GM23338 (cell line): ENCODE measurements at places on chromosomes 12 and 14. TPM values are rescaled to one million over a fixed set of nuclear protein-coding genes. Genes with fewer than 3 reads are reported as not detected.
A peak's percentile ranks its signal among the peaks of the same experiment; 100 is the strongest.

ITGB7 gene
- 0.39 TPM in 1 of 2 replicates, not detected in the other for total RNA-seq

DNA sequence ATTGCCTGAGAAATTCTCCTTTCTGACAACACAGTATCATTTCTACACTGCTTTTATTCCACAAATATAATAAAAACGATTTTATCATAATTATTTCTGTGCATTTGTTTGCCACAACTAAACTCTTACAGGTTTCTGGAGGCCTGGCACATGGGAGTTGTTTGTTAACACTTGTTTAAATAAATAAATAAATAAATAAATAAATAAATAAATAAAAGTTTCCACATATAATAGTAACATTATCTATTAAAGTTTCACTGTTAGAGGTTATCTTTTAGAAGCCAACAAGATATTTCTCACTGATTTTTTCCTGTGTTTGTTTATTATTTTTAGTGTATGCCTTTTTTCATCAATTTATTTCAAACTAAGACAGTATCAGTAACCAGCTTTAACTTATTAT, 323.3 kb downstream of the FOXG1 start:
- no peak for DNase-seq
- H3K27ac ChIP-seq: no peak overlapping the region
- H3K4me1 ChIP-seq: no peaks in the 10 kb centered on the region
- H3K4me3 ChIP-seq: no peak overlapping the region
- no peaks in the 10 kb centered on the region for H3K27me3 ChIP-seq

GRCh38 chr12:46174061-46174662, 94.7 kb downstream of the SLC38A1 start:
- no peak overlapping the region for H3K4me3 ChIP-seq
- no peaks in the 10 kb centered on the region for H3K4me1 ChIP-seq
- H3K36me3 ChIP-seq: no peaks in the 10 kb centered on the region
- no peaks in the 10 kb centered on the region for H3K27me3 ChIP-seq
- no peak overlapping the region for H3K27ac ChIP-seq

DNA sequence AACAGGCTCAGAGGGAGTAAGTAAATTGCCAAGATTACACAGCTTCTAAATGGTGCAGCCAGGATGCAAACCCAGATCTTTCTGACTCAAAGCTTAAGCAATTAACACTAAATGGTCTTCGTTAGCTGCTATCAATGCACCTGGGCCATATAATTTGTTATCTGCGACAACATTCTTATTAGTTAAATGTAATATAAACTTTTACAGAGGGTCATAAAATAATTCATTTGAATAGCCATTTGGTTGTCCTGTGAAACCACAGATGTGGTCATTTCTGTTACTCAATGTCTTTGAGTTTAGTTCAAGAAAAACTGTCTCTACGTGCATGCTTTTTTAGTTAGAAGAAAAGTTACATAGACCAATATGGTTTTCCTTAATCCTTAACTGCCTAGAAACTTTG, 22.1 kb upstream of the NAP1L1 start:
- H3K4me3 ChIP-seq: no peak overlapping the region
- H3K27me3 ChIP-seq: no peaks in the 10 kb centered on the region
- no peaks in the 10 kb centered on the region for H3K4me1 ChIP-seq
- no peaks in the 10 kb centered on the region for H3K36me3 ChIP-seq
- DNase-seq: no peak

CLEC4D gene
- 0.90 TPM in 1 of 2 replicates, not detected in the other for total RNA-seq

RTRAF gene
- total RNA-seq: 150 and 184 TPM in 2 replicates

DNA sequence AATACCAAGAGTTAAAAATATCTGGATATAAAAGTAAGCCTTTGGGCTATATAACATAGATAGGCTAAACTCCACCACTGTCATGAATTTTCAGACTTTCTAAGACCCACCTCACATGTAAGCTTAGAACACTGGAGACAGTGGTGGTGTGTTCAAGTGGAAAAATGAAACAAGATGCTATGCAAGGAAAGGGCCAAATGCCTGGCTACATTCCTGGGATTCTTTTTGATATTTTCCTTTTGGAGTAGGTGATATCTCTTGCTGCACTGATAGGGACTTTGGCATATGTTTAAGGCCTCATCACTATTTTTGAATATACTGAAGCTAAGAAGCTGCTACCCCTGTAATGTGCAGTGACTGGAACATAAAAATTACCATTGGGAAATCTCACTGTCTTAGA, 341.3 kb downstream of the SLC16A7 start:
- no peaks in the 10 kb centered on the region for H3K36me3 ChIP-seq
- DNase-seq: no peak
- peaks cover 17% of the 10 kb centered on the region for H3K4me1 ChIP-seq
- no peak overlapping the region for H3K27ac ChIP-seq
- no peak overlapping the region for H3K4me3 ChIP-seq
- H3K27me3 ChIP-seq: peaks cover 6% of the 10 kb centered on the region; the same call in 1 of the 2 replicates

- no peaks in the 10 kb centered on the region for H3K36me3 ChIP-seq
- DNase-seq: no peak
- H3K27ac ChIP-seq: no peak overlapping the region
- H3K27me3 ChIP-seq: no peaks in the 10 kb centered on the region
- peaks cover 7% of the 10 kb centered on the region; the same call in 1 of the 2 replicates for H3K4me1 ChIP-seq
These were observed 103.2 kb upstream of the NAV3 start for GRCh38 chr12:77727442-77728001.

KRT86 gene
- not detected in 2 replicates for total RNA-seq

OTOGL gene
- 0.35 and 0.66 TPM in 2 replicates for total RNA-seq

GLT8D2 gene
- total RNA-seq: 3.2 and 8.5 TPM in 2 replicates

WASHC4 gene
- 83.0 and 94.9 TPM in 2 replicates for total RNA-seq

- H3K27ac ChIP-seq: peak overlapping the region; percentile 98; the same call in 1 of the 2 replicates
- H3K36me3 ChIP-seq: peaks cover 61% of the 10 kb centered on the region
- peak; percentile 57 for DNase-seq
- peaks cover 41% of the 10 kb centered on the region for H3K4me1 ChIP-seq
- no peak overlapping the region for H3K4me3 ChIP-seq
- no peaks in the 10 kb centered on the region for H3K27me3 ChIP-seq
These were observed 5.6 kb downstream of the MYL6 start for GRCh38 chr12:56163533-56164344.

DNA sequence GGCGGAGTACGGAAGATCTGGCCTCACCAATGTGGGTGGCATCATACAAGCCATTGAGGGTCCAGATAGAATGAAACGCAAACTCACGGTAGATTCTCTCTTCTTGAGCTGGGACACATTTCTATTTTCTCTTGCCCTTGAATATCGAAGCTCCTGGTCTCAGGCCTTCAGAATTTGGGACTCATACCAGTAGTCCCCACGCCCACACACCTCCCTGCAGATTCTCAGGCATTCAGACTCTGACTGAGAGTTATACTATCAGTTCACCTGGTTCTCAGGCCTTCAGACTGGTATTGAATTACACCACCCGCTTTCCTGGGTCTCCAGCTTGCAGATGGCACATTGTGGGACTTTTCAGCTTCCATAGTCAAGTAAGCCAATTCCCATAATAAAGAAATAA, 37.8 kb downstream of the EIF2S3B start:
- no peak overlapping the region for H3K27ac ChIP-seq
- H3K4me3 ChIP-seq: no peak overlapping the region
- no peaks in the 10 kb centered on the region for H3K4me1 ChIP-seq
- no peaks in the 10 kb centered on the region for H3K27me3 ChIP-seq
- DNase-seq: no peak

- H3K4me1 ChIP-seq: 0 out of 2 replicates have a peak, but pooled peaks cover 10% of the 10 kb centered on the region
- no peak for DNase-seq
- H3K27ac ChIP-seq: 0 out of 2 replicates have a peak overlapping the region, but pooled peaks have one; percentile 59
These were observed 185.6 kb downstream of the APAF1 start for GRCh38 chr12:98830657-98831056.

DNA sequence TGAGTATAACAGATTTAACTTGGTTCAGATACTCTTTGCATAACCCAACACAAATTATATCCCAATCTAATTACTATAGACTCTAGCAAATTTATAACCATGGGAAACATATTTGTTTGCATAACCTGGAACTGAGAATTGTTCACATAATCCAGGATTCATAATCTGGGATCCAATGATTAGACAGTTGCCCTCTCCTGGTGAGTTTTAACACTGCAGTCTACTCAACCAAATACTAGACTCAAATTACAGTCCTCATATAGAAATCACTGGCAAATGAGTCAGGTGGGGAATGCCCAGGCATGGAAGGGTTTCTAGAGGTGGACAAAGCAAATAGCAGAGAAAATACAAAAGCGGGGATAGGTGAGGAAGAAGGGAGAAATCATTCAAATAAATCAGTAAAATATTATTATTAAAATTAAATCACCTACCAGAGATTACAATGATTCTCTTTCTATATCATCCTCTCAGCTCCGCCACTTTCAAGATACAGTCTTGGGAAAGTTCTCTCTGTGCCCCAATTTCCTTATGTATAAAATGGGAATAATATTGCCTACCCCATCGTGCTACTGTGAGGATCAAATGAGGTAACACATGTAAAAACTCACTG, 9.4 kb downstream of the GCH1 start:
- no peaks in the 10 kb centered on the region for H3K27me3 ChIP-seq
- no peak overlapping the region for H3K4me3 ChIP-seq
- H3K36me3 ChIP-seq: no peaks in the 10 kb centered on the region
- DNase-seq: peak; percentile 70
- no peak overlapping the region for H3K27ac ChIP-seq
- peaks cover 6% of the 10 kb centered on the region for H3K4me1 ChIP-seq

GRCh38 chr12:107236824-107237511, 143.6 kb upstream of the CRY1 start:
- no peaks in the 10 kb centered on the region for H3K27me3 ChIP-seq
- no peaks in the 10 kb centered on the region for H3K36me3 ChIP-seq

DNA sequence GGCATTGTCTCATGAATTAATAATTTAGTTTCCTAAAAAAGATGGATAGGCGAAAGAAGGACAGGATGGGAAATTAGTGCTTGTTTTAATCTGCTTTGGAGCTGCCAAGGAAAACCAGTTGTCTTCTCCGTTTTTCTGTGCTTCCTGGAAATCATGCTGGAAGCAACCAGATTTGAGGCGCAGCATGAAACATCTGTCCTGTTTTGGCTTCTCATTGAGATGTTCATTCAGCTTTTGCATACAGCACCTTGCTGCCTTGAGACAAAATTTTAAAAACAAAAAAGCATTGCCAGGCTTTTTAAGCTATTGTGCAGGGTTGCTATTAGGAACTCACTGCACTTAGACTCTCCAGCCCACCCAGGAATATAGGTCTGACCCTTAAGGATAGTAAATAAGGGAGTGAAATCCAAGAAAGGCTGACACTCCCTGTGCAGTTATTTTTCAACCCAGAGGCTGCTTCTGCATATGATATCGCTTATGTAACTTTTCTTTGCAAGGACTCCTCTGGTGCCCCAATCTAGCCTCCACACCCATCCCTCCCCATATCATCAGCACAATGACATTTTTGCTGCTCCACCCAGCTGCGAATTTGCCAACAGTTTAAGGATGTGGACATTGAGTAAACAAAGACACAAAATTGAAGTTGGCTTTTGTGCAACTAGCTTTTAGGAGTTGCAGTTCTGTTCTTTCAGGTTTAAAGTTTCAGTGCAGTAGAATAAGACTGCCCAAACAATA, 46.9 kb upstream of the MDM1 start:
- no peak for DNase-seq
- H3K36me3 ChIP-seq: no peaks in the 10 kb centered on the region
- no peaks in the 10 kb centered on the region for H3K27me3 ChIP-seq
- peaks cover 16% of the 10 kb centered on the region for H3K4me1 ChIP-seq

NXPH4 gene
- 1.5 and 4.5 TPM in 2 replicates for total RNA-seq

ESRRB gene
- 0.52 and 1.0 TPM in 2 replicates for total RNA-seq

CISTR gene
- total RNA-seq: not detected in 2 replicates

DNA sequence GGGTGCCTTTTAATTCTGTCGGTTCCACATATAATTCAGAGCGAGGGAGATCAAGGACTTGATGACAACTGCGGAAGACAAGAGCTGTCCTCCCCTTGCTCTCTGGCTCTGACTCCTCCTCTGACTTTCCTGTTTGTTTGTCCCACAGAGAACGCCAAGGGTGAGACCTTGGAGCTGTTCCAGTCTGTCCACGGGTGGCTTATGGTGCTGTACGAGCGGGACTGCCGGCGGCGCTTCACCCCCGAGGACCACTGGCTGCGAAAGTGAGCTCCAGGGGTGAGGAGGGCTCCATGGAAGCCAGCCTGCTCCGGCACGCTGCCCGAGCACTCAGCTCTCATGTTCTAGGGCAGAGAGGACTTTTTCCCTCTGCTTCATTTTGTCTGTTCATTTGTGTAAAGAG, 32.8 kb downstream of the UBE3B start:
- no peaks in the 10 kb centered on the region for H3K4me1 ChIP-seq
- DNase-seq: no peak
- no peak overlapping the region for H3K27ac ChIP-seq
- H3K36me3 ChIP-seq: no peaks in the 10 kb centered on the region

MANSC4 gene
- not detected in 2 replicates for total RNA-seq

DNA sequence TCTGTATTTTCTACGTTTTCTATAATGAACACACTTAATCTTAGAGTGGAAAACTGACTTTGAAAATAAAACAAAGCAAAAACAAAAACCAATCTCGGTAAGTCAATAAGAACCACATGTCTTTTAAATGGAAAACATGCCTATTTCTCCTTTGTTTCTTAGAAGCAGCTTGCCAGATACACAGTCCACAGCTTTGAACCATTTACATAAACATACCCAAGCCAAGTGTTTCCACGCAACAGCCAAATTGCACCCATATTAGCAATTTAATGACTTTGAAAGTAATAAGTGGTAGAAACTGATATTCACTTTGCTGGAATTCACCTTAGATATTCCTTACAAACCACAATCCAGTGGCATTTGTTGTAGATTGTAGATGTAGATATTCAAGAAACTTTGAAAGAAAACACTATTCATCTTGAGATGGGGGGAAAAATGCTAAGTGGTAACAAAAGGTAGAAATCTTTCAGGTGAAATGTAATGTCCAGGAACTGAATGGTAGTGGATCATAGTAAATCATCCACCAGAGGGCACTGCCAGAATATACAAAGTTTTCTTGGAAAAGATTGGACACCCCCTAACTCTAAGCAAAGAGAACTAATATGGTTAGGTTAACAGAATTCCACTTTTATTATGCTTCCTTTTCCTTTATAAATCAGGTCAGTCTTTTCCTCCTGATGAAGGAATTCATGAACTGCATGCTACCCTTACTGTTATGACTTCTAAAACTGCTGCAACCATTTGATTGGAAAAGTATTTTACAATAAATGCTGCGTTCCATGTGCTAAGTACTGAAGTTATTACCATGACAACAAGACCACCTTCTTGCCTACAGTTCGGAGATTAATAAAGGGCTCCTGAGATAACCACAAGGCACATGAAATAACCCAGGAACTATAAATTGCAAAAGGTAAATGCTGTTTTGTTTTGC, 69.8 kb downstream of the RERG start:
- no peaks in the 10 kb centered on the region for H3K36me3 ChIP-seq
- H3K4me1 ChIP-seq: no peaks in the 10 kb centered on the region; the same call in 1 of the 2 replicates
- H3K27ac ChIP-seq: no peak overlapping the region
- DNase-seq: peak; percentile 35
